ENCODE measurements at places on chromosomes 12 and 14. TPM values are rescaled to one million over a fixed set of nuclear protein-coding genes. Genes with fewer than 3 reads are reported as not detected.

The POTEM gene
- polyA plus RNA-seq = not detected

The FBXO34 gene
- 36.8 TPM for polyA plus RNA-seq

The CACNA2D4 gene
- 0.84 TPM for polyA plus RNA-seq

The KIF26A gene
- 0.73 TPM for polyA plus RNA-seq

The BEGAIN gene
- polyA plus RNA-seq = 0.88 TPM

The BMP4 gene
- 3.8 TPM for polyA plus RNA-seq

The ENDOU gene
- 139 TPM for polyA plus RNA-seq

The CD4 gene
- 1.4 TPM for polyA plus RNA-seq

The SDR9C7 gene
- polyA plus RNA-seq = 9.4 TPM

The FGD4 gene
- polyA plus RNA-seq = 4.6 TPM

The C1QL4 gene
- not detected for polyA plus RNA-seq

The NANOG gene
- polyA plus RNA-seq = under 0.01 TPM

The MORN3 gene
- 0.12 TPM for polyA plus RNA-seq

The TROAP gene
- polyA plus RNA-seq = 23.6 TPM

The CATSPERB gene
- 0.19 TPM for polyA plus RNA-seq

The GPR68 gene
- 0.71 TPM for polyA plus RNA-seq

The LBHD2 gene
- polyA plus RNA-seq = not detected

The GNB3 gene
- 1.3 TPM for polyA plus RNA-seq

The RERG gene
- 3.2 TPM for polyA plus RNA-seq

The KRT2 gene
- polyA plus RNA-seq = 0.09 TPM

The PPM1A gene
- 25.4 TPM for polyA plus RNA-seq

Data from esophagus (tissue), 2 donors.